ENCODE measurements at places on chromosomes 4 and X.

- DNase-seq: no peak
These were observed 214.9 kb downstream of the CXXC4 start for GRCh38 chr4:104279744-104280143.

DNA sequence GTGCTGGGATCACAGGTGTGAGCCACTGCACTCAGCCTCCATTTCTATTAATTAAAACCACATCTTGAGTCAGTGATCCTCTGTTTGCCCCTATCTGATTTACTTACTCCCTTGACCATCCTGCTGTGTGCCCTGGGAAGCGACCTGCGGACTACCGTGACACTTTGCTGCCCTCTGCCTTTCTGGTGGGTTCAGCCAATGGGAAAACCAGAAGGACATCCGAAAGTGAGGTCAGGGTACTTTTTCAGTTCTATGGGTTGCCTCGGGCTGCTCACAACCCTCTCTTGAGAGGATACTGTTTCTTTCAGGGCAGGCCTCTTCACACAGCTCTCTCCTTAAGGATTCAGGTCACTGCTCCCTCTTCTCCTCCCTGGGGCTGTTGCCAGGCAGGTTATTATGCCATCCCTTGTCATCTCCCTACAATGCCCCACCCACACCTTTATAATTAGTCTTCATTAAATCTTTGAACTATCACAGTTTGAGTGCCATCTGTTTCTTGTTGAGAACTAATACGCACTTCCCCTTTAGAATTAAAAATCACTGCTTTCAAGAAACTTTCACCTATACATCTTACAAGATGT, 21.4 kb downstream of the PLAC8 start:
- DNase-seq: no peak

- peak; percentile 41 for DNase-seq
These were observed 34.1 kb upstream of the HHIP start for GRCh38 chr4:144611850-144612249.

DNA sequence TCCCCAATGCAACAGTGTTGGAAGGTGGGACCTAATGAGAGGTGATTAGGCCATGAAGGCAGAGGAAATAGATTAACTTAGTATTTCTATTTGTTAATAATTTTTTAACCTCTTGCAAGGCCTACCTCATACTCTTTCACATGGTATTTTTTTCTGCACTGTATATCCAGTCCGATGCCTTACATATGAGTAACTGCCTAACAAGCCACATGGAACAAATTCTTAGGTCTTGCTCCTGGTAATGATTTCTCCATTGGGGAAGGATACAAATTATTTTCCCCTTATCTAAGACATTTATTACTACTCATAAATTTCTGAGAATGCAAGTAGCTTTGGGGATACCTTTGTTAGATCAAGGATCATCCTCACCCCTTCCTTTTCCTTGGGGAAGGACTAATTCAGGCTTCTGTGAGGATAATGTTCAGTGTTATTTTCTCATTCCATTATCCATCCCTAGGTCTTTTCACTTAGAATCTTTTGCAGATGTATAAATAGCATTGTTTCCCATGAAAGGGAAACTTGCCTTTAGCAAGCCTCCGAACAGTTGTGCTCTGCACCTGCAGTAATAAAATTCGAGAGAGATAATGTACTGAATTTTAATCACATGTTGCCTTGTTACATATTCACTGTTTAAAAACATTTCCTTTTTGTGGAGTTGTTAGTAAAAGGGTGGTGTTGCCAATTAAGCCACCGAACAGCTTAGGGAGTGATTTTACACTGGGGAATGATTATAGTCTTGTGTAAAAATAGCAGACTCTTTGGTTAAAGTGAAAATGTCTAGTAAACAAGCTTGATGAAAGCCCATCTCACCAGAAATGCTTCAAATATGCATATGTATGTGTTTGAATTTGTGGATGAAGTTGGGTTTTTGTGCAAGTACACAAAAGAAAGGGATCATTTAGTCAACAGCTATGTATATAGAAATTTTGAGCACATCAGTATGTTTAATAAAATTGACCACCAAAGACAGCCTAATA, 89.9 kb downstream of the CFAP299 start:
- DNase-seq: no peak

Measured in NAMALWA (cell line).